Progenitor cell of endocrine pancreas (in vitro differentiated cells): ENCODE measurements at places on chromosomes 2 and 18. TPM values are rescaled to one million over a fixed set of nuclear protein-coding genes. Genes with fewer than 3 reads are reported as not detected.
A peak's percentile ranks its signal among the peaks of the same experiment; 100 is the strongest.

The TRAK2 gene
- 17.9 and 18.2 TPM in 2 replicates for total RNA-seq

The C2orf72 gene
- total RNA-seq, result 9.7 and 11.1 TPM in 2 replicates

The PFN4 gene
- total RNA-seq, result 0.55 and 1.1 TPM in 2 replicates

The TRMT61B gene
- total RNA-seq, result 22.6 and 26.0 TPM in 2 replicates

The ARMC9 gene
- 40.8 and 41.3 TPM in 2 replicates for total RNA-seq

The TXNDC2 gene
- not detected in 2 replicates for total RNA-seq

The ITGB6 gene
- 6.7 and 7.0 TPM in 2 replicates for total RNA-seq

The ST8SIA3 gene
- 8.9 and 11.4 TPM in 2 replicates for total RNA-seq

The RTP5 gene
- not detected in 2 replicates for total RNA-seq

DNA sequence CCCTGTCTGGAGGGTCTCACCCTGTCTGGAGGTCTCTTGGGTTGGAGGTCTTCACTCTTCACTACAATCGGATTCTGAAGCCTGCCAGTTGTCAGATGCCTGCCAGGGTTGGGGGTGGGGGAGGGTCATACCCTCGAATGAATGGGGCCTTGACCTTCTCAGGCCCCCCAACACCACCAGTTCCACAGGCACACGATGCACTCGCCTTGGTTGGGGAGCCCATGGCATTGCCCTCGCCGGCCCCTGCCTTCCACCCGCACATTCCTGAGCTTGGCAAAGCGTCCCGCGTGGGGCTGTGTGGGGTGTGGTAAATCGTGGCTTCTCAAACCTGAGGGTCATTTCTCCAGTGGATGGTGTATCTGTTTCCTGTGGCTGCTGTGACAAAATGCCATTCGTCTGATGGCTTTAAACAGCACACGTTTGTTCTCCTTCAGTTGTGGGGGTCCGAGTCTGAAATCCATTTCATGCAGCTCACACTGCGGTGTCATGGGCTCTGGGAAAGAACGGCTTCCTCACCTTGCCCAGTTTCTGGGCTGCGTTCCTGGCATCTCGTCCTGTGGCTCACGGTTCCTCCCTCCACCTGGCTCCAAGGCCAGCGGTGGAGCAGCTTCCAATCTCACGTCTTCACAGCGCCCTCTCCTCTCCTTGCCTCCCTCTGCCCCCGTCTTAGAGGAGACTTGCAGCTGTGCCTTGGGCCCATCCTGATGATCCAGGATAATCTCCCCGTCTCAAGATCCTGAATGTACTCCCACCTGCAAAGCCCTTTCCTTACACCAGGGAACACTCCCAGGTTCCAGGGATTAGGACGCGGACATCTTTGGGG, 38.0 kb upstream of the HPCAL1 start:
- DNase-seq, result no peak

- DNase-seq, result no peak
Observed at GRCh38 chr2:74025971-74026612, 41.4 kb downstream of the TET3 start.

DNA sequence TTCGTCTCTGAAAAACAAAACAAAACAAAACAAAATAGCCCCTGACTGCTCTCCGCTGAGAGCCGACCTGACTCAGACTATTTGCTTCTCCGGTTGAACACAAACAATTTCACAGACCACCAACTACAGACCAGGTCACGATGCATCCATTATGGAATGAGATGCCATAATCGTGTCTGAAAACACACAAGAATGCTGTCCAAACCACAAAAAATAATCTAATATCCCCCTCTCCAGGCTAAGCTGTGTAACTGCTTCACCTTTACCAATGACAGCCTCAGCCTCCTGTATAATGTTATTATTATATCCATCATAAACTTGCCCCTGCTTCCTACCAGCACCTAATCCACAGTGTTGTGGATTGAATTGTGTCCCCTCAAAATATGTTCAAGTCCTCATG, 114.7 kb downstream of the DNAH6 start:
- no peak for DNase-seq

- DNase-seq, result no peak
Observed at GRCh38 chr2:41999128-41999480, 48.7 kb upstream of the PKDCC start.

GRCh38 chr2:113901943-113902342, 12.1 kb downstream of the ACTR3 start:
- no peak for DNase-seq

- DNase-seq, result no peak
Observed at GRCh38 chr2:12257476-12257875, 459.3 kb upstream of the TRIB2 start.

DNA sequence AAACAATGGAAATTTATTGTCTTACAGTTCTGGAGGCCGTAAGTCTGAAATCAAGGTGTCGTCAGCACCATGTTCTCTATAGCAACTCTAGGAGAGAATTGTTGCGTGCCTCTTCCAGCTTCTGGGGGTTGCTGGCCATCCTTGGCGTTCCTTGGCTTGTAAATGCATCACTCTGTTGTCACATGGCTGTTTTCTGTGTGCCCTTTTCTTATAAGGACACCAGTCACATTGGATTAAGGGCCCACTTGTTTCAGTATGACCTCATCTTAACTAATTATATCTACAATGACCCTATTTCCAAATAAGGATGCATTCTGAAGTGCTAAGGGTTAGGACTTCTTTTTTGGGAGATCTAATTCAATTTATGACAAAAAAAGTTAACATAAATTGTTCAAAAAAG, 1.4 kb upstream of the PLEK start:
- DNase-seq, result no peak

- DNase-seq, result no peak
Observed at GRCh38 chr2:235002198-235003095, 50.6 kb downstream of the SH3BP4 start.

GRCh38 chr2:239577935-239578334, 177.1 kb upstream of the HDAC4 start:
- no peak for DNase-seq

DNA sequence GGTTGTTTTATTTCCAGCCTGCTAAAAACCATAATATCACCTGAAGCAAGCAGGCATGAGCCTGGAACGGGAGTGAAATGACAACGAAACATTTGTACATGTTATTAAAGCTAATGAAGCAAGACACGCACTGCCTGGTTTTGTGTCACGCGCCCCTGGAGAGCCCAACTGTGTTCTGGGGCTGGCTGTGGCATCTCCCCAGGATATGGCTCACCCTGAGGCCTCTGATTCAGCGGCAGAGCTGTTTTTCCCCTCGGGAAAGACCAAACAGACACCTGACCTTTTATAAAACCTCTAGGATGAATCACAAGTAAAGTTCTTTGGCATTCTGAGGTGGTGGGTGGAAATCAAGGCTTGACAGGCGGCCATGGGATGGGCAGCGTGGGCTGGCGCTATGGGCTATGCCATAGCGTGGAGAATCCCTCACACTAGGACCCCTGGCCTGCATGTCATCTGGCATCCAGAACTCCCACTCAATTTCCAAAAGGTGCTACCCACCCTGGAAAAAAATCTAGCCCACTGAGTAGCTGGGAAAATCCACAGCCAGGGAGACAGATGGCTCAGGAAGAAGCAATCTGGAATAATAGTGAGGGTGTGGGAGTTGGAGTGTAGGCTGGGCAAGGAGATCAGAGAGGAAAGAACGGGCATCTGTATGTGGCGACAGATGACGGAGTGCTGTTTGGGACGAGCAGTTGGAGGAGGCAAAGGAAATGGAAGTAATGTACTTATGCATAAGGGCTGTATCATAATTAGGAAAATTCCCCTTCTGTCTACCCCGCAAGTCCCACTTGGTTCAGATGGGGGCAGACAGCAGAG, 262.0 kb downstream of the AFF3 start:
- DNase-seq, result no peak

GRCh38 chr2:48165070-48165753, 258.9 kb upstream of the FBXO11 start:
- no peak for DNase-seq

DNA sequence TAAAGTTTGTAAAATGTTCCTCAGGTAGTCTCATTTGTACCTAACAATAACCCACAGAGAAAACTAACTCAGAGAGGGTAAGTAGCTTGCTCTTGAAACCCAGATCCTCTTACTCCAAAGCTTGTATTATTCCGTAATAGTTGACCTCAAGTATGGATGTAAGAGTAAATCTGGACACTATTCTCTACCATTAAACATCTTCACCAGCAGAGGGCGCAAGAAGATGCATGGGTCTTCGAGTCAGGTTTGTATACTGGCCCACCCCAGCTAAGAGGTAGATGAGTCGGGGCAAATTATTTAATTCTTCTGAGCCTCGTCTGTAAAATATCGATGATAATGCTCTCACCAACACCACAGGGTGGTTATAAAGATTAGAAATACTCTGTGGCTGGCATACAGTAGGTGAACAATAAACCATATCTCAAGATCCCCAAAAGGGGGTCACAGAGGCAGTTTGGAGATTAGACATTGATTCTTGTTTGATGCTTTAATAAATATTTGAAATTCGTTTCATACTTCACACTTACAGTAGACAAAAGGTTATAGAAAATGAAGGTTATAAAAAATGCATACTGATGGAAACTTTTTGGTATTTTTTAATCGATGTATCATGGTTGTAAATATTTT, 3.5 kb upstream of the CABLES1 start:
- DNase-seq, result peak; percentile 26

- no peak for DNase-seq
Observed at GRCh38 chr2:179636995-179637394, 224.4 kb downstream of the ZNF385B start.

GRCh38 chr2:114543236-114543766, 100.9 kb downstream of the DPP10 start:
- no peak for DNase-seq

DNA sequence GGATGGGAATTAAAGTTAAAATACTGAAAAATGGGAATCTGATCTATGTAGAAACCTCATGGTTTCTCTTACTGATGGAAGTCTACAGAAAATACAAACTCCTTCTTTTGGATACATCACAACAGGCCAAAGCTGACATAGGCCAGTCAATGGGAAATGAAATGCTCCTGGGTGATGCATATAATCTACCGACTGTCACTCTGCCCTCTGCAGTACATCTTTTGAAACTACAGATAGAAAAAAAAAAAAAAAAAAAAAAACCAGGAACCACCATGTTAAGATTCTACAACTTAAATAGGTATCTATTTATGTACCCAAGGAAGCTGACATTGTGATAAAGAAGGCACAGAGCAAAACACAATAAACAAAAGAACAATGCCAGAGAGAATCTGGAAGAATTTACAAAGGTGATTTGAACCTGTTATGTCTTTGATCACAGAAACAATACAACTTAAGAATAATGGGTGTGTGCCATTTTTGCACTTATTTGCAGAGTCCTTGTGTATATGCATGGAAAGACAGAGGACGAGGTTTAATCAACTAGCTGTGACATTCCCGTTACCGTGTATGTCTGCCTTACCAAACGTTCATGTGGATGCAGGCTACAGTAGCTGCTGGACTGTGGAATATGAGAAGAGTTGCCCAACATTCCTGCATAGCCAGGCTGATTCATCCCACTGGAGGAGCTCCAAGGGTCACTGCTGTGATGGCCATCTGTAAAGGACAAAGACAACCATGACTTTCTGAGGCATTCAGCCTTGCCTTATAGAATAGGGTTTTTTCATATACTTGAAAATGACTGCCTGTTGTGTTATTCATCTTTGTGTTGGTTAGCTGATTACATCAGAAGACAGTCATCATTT, 312.7 kb downstream of the TCF4 start:
- DNase-seq, result no peak
